Heart left ventricle (tissue), 16 donors: ENCODE measurements at places on chromosomes 1 and 21. TPM values are rescaled to one million over a fixed set of nuclear protein-coding genes. Genes with fewer than 3 reads are reported as not detected.

DNA sequence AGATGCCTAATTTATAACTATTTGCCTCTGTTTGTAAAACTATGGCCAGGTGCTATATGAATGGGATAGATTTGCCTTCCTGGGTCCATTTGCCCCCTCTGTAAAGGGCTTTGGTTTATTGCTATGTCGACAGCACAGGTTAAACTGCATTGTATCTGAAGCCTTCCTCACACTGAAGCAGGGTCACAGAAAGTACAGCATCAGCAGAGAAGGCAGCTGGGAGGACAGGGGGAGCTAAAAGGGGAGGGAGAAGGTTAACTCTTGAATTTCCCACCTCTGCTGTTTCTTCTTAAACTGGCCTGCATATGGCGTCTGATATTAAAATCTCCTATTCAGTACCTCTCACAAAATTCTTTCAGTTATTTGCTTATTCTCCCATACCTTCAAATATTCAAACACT lies 297.4 kb downstream of the TM2D1 start:
- DNase-seq: no peak

DNA sequence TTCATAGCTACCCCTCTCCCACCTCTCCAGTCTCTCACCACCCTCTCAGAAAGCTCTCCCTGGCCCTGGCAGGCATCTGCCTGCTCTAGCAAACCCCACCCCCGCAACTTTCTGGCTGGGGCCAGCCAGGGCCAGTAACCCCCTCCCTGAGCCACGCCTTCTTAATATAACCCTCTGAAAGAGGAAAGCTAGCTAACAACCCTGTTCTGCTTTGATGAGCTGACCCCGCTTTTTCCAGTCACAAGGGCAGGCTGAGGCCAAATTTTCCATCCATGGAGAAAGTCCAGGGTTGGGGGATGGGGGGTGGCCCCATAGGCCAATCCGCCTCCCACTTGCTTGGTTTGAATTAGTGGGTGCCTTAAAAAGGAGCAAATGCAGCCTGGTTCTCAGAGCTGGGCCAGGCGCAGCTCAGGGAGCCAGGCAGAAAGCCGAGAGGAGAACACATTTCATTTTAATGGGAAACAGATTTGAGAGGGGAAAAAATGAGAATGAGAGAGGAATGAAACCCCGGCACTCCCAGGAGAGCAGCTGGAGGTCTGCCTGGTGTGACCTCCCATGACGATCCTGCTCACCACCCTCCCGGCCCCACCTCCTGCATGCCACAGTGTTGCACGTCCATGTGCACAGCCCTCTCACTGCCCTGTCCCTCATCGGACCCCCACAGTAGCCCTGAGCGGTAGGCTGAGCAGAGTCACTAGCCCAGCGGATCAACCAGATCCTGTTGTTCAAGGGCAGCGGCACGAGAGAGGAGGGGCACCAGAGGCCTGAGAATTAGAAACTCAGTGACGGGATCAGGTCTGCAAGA lies 62.3 kb downstream of the OPTC start:
- DNase-seq: peak; percentile 83

DNA sequence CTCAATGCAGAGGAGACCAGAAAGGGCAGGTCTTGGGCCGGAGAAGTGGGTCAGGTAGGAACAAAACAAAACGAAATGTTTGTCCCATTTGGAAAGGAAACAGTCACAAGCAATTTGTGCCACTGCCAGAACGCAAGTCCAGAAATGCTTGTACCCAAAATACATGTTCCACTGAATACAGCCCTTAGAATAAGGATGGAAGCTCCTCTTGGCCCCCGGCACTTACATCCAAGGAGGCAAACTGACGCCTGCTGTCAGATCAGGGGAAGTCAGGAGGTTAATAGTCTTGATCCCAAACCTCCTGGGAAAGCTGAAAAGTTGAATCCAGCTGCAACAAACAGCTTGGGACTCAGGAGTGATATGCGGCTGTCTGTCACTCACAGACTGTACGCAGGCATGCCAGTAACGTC lies 75.9 kb upstream of the GALNT2 start:
- no peak for DNase-seq

- DNase-seq: no peak
Measured at GRCh38 chr1:111198836-111199235, 1.6 kb downstream of the DENND2D start.

- DNase-seq: no peak
Measured at GRCh38 chr1:23035823-23036452, 16.7 kb downstream of the KDM1A start.

- DNase-seq: no peak
Measured at GRCh38 chr1:212201461-212201860, 83.7 kb upstream of the PPP2R5A start.

GRCh38 chr1:171345536-171345935 lies 31.6 kb downstream of the FMO4 start:
- DNase-seq: no peak

GRCh38 chr21:36254106-36254941 lies 65.7 kb upstream of the MORC3 start:
- DNase-seq: no peak

- no peak for DNase-seq
Measured at GRCh38 chr1:87089823-87090222, 175.4 kb downstream of the HS2ST1 start.

DNA sequence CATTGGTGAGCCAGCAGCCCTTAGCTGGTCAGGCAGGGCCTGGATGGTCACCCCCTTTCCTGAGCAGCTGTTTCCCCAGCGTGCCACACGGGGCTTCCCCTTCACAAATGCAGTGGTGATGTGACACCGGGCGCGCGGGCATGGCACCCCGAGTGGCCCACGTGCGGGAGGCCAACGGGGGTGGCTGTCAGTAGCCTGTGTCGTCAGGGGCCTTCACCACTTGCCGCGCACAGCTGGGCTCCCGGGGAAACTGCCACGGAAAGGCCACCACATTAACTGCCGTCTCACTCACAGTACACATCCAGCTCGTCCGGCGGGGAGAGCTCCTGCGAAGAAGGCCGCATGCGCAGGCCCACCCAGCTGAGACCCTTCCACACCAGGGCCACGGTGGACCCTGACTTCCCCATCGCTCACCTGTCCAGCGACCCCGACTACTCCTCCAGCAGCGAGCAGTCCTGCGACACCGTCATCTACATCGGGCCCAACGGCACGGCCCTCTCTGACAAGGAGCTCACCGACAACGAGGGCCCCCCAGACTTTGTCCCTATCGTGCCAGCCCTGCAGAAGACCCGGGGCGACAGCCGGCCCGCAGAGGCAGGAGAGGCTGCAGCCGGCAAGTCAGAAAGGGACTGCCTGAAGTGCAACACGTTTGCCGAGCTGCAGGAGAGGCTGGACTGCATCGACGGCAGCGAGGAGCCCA lies 530.5 kb downstream of the KIF26B start:
- DNase-seq: no peak

- no peak for DNase-seq
Measured at GRCh38 chr1:24316645-24317044, 2.5 kb upstream of the GRHL3 start.

DNA sequence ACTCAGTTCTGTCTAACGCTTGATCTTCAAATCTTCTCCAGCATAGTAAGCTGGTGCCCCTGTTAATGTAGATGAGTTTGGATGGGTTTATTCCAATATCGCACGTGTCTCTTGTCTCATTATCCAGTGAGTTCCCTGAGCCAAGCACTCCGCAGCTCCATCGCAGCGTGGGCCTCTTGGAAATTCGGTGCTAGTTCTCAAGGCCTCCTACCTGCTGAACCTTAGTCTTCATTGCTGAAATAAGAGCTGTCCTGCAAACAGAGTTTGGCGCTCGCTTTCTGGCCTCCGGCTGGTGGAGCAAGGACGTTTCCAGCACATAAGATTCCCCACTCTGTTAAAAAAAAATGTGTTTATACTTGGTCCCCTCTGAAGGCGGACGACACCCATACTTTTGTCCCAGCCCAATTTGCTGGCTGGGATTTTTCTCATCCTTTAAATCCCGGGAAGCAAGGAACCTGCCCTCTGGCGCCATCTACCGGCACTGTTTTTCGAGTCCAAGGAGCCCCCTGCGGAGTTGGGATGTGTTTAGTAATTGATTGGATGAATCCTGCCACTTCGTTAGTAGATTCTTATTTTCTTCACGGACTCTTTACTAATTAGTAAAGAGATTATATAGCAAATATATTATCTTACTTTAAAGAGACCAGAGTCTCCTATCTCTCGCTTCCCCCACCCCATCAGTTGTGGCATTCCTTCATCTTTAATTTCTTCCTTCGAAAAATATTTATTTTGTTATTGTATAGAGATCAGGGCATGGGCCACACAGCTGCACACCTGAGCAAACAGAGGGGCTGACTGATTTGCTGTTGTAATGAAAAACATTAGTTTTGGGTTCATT lies 14.7 kb downstream of the JUN start:
- peak; percentile 74 for DNase-seq

DNA sequence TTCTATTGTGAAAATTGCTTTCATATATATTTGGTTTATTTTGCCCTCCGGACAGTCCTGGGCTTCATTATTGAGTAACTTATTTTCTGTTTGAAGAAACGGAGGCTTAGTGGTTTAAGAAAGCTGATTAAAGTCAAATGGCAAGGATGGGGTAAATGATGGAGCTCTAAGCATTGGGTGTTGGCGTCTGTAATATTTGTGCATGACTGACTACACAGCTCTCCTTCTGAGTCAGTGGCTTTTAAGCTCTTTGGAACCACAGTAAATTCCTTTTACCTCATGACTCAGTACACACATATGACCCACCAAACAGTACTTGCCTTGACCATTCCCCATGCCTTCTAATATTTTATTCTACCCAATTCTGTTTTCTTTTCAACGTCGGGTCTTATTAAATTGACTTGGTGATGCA lies 21.0 kb downstream of the B3GALT5 start:
- no peak for DNase-seq

DNA sequence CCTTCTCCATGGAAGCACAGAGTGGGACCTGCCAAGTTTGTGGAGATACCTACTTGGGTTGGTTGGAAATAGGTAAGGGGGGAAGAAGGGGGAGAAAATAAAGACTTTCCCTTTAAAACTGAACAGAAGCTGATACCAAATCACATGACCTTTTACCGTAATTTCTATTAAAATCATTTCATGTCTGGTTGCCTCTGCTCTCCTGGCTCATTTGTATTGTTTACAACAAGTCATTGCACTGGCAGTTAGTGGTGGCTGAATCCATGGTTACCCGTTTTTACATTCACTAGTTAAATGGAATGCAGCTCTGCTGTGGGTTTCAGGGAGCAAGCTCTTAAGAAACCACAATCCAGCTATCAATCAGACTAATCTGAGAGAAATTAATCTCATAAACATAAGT lies 353.7 kb upstream of the ESRRG start:
- no peak for DNase-seq

The S100A8 gene
- 125 TPM for total RNA-seq

The NECAP2 gene
- 10.9 TPM for total RNA-seq

The INAVA gene
- total RNA-seq: 0.08 TPM

The PPIE gene
- total RNA-seq: 26.1 TPM

The SELL gene
- 2.8 TPM for total RNA-seq

The TMIGD3 gene
- 0.46 TPM for total RNA-seq

The NOS1AP gene
- 4.5 TPM for total RNA-seq
